Bronchial epithelial cell (primary cell): ENCODE measurements at places on chromosomes 2 and 18. TPM values are rescaled to one million over a fixed set of nuclear protein-coding genes. Genes with fewer than 3 reads are reported as not detected.

The DSC2 gene
- 49.0 and 111 TPM in 2 replicates for total RNA-seq

- no peak for DNase-seq
These were observed 4.0 kb downstream of the COPS9 start for GRCh38 chr2:240131941-240132650.

DNA sequence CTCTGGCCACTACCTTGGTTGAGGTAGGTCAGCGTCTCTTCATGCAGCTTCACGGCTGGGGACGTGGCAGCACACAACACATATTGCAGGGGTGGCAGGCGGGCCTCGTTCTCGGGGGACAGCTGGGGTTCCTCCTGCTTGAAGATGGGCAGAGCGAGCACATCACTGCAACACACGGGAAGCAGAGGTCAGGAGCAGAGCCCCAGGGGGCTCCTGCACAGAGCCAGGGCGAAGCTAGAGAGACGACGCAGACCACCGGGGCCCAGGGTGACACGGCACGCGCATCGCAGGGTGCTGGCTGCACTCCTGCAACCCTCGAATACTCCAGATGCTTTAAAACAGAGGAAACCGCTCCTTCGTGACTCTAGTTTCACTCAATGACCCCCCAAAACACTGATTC, 3.9 kb downstream of the TFCP2L1 start:
- no peak for DNase-seq

- no peak for DNase-seq
These were observed 61.5 kb upstream of the RPE start for GRCh38 chr2:209940936-209941335.

DNA sequence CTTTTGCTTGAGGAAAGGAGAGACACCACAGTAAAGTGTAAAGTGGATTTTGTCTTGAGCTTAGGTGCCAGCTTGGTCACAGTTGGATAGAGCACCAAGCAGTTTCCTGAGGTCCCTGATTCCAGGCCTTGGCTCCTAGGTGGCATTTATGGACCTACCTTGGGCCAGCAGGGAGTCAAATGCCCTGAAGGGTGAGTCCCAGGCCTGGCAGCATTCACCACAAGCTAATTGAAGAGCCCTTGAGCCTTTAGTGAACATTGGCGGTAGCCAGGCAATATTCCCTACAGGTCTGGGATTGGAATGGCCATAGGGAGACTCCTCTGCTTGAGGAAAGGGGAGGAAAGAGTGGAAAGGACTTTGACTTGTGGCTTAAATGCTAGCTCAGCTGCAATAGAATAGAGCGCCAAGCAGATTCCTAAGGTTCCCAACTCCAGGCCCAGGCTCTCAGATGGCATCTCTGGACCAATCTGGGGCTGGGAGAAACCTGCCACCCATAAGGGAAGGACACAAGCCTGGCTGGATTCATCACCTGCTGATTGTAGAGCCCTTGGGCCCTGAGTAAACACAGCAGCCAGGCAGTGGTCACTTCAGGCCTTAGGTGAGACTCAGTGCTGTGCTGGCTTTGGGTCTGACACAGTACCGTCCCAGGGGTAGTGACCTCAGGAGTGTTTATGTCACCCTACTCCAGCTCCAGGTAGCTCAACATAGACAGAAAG, 137.5 kb upstream of the OTOS start:
- no peak for DNase-seq
